ENCODE measurements at places on chromosomes 1 and 21.

GRCh38 chr1:6998267-6998666 lies 213.0 kb downstream of the CAMTA1 start:
- no peak for DNase-seq

DNA sequence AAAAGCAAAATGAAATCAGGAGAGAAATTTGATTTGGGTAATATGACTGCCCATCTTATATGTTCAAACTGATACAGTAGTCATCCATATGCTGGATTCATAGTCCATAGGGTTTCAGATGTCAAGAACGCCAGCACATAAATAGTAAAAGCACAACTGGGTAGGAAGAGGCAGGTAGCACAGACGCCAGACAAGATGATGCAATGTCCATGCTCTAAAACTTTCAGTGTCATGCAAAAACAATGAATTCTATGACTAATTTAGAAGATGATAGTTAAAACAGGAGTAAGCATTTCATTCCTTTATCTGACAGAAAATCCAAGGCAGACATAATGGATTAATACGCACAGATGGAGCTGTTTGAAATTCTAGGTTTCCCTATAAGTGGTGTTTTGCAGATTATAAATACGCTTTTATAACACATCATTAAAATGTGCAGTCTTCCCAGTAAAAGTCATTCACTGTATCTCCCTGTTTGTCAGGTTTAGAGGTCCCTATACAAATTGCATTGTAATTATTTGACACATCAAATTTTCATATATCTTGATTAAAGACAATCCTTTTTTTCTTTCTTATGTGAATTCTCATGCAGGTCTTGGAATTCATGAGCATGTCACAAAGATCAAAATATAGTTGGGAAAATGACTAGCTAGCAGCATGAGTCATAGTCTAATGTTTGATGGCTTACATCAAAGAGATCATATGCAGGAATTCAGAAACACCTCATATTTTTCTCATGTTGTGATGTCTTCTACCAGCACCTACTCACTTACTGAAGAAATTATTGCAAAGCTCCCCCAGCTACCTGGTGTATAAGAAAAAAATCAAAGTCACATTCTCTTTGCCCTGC lies 139.9 kb downstream of the DSCAM start:
- no peak for DNase-seq

DNA sequence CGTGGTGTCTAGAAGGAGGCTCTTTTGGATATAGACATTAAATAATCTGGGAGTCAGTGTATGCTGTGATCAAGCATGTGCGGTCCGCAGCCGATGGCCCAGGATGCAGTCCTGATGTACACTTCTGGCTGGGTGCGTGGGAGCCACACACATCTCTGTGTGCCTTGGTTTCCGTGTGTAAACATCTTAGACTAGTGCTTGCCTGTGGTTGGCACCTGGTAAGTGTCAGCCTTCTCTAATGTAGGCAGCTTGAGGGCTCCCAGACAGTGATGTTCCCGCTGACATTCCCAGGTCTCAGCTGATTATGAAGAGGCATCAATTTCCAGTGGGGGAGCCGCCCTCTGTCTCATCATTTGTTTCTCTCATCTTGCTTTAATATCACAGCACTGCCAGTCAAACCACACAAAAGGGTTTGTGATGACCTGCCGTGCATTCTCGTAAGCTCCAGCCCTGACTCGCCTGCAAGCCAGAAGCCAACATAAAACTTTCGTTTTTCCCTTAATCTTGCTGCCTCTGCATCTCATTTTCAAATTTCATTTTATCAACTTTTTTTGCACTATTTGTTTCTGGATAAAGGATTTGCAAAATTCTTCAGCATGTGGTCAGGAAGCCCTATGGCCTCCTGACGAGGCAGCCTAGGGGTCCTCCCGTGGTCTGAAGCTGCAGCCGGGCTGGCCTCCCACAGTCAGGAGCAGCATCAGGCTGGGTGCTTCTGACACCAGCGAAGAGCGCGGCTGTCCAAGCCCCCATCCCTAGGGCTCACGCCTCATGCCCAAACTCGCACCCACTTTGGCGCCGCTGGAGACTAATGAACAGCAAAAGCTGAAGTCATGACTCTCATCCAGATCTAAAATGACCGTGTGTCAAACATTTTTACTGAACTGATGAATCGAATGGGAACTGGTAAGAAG lies 28.1 kb downstream of the PDE9A start:
- no peak for DNase-seq

GRCh38 chr1:208997726-208998312 lies 585.7 kb upstream of the CAMK1G start:
- DNase-seq: no peak

GRCh38 chr1:165539306-165539705 lies 4.5 kb upstream of the LRRC52 start:
- DNase-seq: no peak

DNA sequence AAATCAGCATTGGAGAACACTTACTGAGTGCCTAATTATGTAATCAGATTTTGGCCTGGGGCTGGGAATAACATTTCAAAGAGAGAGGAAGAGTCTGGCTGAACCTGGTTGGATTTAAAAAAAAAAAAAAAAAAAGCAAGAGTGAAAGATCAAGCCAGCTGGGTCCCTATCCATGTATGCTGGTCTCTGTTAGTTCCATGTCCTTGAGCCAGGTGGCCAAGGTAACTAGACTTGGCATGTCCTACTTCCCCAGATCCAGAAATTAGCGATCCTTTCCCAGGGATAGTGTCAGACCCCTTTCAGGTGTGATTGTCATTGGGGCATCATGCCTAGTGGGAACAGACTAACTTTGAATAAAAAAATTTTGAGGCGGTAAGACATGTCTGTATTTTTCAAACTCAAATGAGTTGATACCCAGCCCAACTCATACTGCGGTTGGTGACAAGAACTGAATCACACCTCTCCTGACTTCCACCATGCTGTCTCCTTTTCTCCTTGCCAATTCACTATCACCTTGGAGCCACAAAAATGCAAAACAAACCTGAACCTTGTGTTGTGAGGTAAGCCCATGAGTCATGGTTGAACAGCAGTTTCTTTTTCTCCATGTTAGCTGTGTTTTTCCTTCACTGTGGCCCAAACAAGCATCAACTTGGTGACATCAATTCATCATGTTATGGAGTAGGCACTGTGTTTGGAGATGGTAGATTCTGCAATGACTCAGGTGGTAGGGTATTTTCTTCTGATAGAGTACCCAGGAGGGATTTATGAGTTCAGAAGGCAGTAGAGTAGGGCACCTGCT lies 24.5 kb upstream of the PPP2R5A start:
- no peak for DNase-seq

DNA sequence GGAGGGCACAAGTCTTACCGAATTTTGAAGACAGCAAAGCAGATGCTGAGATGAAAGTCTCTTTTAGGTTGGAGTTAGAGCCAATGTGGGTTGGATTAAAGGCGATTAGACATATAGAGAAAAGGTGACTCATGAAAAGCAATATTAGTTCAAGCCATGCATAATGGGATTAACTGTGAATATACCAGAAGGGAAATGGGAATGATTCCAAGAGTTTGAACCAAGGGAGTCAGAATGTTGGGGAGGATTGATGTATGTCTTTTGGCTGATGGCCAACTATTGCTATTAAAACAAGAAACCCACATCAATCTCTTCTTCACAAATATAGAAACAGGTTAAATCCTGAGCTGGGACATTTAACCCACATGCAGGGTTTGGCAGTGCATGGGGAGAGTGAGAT lies 1.2 kb downstream of the HMGCS2 start:
- no peak for DNase-seq

DNA sequence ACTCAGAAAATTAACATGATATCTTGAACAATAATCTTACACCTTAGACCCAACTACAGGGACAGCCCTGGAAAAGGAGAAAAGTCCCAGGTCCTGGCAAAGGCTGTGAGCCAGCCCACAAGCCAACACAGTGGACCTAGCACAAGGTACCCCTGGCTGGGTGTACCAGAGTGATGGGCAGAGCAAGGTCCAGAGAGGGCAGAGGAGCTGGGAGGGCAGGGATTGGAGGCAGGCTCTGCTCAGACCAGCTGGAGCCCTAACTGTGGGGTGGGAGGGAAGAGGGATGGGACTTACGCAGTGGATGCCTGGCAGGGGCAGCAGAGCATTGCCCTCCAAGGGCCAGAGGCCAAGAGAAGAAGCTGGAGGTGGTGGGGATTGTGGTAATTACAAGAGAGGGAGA lies 101.6 kb downstream of the KCND3 start:
- DNase-seq: no peak
